ENCODE measurements at places on chromosomes 11 and 22.

DNA sequence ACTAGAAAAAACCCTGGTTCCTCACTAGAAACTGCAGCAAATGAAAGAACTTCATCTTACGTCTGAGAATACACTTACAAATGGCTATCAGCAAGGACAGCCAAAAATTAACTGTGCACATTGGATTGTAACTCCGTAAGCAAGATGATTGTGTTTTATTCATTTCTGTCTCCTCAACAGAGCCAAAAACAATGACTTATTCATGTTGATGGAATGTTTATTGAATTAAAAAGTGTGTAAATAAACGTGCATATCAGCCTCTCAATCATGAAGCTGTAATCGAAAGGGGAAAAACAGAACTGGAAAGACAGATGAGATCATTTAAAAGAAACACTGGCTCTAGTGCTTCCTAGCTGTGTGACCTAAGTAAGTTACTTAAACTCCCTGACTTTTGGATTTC, 307.5 kb upstream of the ZC3H12C start:
- DNase-seq: no peak

- no peak for DNase-seq
Measured at GRCh38 chr11:11975201-11976092, 33.0 kb downstream of the DKK3 start.

- no peak for DNase-seq
Measured at GRCh38 chr11:120912504-120912903, 111.4 kb upstream of the TBCEL start.

DNA sequence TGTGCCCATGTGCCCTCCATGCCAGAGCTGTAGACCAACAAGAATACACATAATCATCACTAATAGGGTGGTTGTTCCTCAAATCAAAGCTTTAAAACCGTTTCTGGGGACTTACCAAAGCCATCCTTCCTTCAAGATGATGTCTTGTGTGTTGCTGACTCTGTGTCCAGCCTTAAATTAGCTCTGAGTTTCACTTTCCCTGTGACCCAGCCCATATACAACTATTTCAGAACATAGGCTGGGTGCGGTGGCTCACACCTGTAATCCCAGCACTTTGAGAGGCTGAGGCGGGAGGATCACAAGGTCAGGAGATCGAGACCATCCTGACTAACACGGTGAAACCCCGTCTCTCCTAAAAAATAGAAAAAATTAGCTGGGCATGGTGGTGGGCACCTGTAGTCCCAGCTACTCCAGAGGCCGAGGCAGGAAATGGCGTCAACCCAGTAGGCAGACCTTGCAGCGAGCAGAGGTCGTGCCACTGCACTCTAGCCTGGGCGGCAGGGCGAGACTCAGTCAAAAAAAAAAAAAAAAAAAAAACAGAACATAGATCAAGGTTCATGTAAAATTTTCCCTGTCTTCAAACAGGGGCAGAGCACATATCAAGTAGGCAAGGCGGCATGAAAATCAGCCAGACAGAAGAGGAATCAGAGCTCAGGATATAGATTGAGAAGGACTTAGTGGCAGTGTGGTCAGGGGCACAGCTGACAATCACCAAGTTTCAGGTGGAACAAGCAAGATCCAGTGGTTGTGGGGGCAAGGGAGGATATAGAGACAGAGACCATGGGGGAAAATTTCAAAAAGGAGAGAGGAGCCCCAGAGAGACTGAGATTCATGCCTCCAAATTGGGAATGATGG, at the start of gene PLAAT2:
TSS of gene PLAAT2 (minus strand) at position 179 of the 855 bp plus-strand sequence. CDS start at position 124, 55 bp downstream.
- no peak for DNase-seq

DNA sequence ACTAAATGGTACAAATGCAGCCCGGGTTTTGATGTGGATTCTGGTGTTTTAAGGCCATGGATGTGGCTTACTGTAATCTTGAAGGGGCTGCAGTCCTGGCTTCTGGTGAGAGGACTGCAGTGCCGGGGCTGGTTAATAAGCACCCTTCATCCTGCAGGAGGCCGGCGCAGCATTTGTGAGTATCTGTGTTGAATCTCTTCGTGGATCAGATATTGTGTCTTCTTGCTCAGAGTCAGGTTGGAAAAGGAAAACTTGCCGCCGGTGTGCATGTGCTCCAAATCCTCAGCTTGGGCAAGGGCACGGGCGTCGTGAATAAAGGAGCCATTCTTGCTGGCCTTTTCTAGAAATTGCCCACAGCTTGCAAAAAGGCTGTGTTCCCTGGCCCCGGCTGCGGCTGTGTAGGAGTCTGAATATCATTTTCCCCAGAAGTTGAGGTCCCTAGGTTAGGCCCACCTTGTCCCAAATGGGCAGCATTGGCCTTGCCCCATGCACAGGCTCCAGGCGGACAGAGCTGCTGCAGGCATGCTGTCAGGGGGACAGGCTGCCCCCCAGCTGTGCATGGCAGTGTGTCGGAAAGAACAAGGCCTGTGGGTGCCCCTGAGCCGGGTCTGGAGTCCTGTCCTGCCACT, 28.9 kb upstream of the PARVB start:
- DNase-seq: no peak

GRCh38 chr11:8838248-8838647, 72.7 kb upstream of the AKIP1 start:
- DNase-seq: no peak

- no peak for DNase-seq
Measured at GRCh38 chr22:48236261-48236660, 1473.8 kb downstream of the TBC1D22A start.

DNA sequence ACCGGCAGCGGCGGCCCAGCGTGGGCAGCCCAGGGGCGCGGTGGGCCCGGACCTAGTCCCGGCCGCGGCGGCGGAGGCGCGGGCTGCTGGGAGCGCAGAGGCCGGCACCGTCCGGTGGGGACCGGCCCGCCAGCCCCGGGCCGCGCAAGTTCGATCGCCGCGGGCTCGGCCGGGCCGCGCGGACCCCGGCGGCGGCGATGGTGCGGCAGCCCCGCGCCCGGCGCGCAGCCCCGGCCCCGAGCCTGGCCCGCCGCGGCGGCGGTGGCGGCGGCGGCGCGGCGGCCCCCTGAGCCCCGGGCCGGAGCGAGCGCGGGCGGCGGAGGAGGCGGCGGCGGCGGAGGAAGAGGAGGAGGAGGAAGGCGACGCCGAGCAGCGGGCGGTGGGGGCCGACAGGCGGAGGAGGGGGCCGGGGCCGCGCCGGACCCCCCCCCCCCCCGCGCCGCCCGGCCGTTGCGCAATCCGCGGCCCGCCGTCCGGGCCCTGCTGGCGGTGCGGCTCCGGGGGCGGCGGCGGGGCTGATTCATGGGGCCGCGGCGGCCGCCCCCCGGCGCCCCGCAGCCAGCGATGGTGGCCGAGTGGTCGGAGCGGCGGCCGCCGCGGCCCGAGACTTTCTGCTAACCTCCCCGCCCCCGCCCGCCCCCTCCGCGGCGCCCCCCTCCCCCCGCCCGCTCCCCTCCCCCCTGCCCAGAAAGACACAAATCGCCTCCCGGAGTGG, 1251.9 kb downstream of the BRD1 start:
- DNase-seq: no peak

DNA sequence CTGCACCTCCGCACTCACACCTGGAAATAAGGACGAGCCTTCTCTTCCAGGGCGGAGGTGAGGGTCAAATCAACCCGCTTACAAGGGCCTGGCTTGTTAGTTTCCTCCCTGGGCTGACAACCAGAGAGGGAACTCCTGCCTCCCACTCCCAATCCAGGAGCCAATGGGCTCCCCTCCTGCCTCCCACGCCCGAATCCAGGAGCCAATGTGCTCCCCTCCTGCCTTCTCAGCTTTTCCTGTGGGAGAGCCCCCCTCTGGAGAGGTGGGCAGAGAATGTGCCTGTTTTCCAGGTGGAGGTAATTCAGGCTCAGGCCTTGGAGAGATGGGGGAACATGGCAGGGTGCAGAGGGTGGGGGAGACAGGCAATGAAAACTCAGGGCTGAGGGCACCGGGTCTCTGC, 53.7 kb upstream of the TTLL12 start:
- DNase-seq: no peak

GRCh38 chr11:33967451-33967850, 75.6 kb upstream of the LMO2 start:
- DNase-seq: no peak

DNA sequence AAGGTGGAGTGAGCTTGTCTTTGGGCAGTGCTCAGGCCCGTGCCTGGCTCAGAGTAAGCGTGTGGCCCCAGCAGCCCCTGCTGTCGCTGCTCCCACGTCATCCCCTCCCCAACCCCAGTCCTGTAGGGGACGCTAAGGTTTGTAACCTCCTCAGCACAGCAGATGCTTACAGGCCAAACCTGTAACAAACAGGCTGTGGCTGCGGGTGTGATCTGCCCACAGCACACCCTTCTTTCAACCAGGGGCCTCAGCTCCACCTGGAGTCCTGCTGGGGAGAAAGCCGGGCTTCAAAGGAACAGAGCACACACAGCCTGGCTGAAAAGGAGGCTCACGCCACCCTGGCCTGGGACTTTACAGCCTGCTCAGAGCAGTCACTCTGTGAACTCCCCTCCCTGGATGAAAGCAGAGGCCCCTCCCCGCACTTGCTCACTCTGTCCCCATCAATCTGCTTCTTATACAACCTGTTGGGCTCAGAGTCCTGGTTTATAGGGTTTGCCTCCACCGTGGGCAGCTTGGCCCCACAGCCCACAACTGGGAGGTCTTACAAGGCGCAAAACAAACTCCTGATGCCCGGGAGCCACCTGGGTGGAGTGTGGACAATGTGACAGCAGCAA, 54.3 kb downstream of the SCUBE1 start:
- no peak for DNase-seq

DNA sequence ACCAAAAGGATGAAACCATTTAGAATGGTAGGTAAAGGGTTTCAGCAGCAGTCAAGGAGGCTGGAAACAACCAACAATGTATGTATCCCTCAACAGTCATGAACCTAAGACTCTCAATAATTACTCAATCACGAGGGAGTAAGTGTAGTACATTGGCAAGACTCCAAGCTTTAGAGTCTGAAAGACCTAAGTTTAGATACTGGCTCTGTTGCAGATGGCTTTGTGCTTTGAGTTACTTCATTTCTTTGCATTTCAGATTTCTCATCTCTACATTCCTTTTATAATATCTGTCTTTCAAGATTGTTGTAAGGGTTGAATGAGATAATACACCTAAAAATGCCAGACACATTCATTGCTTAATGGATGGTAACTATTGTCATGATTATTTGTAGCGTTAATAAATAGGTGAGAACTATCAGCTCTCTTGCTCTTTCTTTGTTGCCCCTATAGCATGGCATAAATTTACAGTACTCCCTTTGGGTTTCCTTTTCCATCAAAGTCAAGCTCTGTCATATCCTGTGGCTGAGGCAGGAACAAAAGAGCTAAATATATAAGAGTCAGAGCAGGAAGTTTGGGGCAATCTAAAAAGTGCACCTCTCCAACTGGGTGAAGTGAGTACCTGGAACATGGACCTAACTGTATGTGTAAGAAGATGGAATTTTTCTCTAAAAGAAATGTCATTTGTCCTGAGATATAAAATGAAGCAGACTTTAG, 228.2 kb upstream of the ZC3H12C start:
- DNase-seq: no peak

- DNase-seq: no peak
Measured at GRCh38 chr11:11413776-11414175, 60.7 kb upstream of the CSNK2A3 start.

DNA sequence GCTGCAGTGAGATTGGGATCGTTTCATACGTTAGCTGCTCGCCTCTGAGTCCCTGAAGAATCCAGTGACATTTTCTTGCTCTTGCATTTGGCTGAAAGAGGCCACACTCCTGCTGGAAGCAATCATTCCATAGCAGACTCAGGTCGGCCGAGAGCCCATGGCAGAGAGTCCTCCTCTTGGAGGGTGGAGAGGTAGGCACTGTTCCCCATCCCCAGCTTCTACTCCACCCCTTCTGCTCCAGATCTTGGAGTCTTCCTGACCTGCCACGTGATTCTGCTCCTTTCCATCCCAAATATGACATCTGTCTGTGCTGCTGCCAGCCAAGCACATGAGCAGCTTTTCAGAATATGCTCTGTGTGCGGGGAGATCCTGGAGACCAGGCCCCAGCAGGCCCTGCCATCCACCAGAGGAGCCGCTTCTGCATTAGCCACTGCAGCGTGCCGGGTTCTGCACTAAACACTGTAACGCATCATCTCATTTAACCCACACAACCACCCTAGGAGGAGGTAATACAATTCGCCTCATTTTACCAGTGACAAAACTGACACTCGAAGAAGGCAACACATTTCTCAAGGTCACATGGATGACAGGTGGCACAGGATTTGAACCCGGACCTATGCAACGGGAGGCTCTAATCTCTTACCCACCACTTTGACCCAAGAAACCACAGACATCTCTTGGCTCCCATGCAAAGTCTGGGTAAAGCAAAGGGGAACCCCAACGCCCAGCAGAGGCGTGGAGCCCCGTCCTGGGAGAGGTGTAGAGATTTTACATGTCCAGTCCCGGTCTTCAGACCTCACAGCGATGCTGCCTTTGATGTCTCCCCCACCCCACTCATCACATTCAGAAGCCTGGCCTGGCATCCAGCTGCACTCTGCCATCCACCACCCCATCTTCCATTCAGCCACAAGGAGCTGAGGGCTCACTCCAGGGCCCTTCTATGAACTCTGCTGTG, 78.8 kb downstream of the FEZ1 start:
- no peak for DNase-seq

- DNase-seq: no peak
Measured at GRCh38 chr11:99918761-99919160, 768.3 kb upstream of the ARHGAP42 start.

GRCh38 chr11:70049045-70049444, 29.1 kb upstream of the ANO1 start:
- no peak for DNase-seq

- peak; percentile 12 for DNase-seq
Measured at GRCh38 chr11:68031144-68031464, 623 bp downstream of the NDUFS8 start.

DNA sequence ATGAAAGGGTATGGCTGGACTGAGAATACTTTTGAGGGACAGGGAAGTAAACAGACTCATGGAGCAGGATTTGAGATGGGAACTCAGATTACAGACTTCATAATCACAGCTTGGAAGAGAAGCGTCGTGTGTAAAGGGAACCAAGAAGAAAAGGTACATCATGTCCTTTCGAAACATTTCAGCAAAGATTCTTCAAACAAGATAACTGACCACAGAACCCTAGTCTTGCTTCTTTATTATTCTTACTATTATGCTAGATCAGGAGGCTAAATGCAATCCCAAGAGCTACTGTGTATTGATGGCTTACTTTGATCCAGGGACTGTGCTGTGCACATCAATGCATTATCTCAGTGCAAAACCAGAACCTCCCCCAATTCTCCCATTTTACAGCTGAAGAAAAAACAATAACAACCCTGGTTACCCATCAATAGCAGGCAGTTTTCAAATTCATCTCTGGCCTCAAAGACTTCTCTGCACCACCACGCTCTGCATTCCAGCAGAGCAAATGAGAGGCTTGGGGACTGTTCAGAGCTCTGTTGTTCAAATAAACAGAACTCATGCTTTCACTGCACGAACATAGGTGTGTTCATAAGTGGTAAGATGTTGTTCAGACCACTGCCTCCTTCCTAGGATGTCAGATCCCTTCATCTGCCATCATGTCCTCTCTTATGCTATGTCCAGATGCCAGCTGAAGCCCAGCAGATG, 104.8 kb upstream of the NAV2 start:
- no peak for DNase-seq

DNA sequence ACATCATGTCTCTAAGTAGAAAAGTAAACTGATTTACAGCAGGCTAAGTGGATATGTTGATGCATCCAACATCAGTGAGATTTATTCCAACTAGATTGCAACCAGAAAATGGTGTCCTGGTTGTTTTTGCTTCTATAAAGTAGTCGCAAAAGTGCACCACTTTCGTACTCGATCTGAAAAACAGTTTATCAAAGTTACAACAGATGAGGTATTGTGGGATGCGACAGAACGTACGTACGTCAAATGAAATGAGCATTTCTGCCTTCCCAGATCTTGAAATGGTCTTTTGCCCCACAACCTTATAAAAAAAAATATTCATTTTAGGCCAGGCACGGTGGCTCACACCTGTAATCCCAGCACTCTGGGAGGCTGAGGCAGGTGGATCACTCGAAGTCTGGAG, 13.7 kb downstream of the GRAP2 start:
- DNase-seq: no peak

Data from CD4-positive, alpha-beta T cell treated with Interleukin-15 for 4 hours (primary cell).